WTC11 (cell line): ENCODE measurements at places on chromosomes 3 and 15. TPM values are rescaled to one million over a fixed set of nuclear protein-coding genes. Genes with fewer than 3 reads are reported as not detected.

DNA sequence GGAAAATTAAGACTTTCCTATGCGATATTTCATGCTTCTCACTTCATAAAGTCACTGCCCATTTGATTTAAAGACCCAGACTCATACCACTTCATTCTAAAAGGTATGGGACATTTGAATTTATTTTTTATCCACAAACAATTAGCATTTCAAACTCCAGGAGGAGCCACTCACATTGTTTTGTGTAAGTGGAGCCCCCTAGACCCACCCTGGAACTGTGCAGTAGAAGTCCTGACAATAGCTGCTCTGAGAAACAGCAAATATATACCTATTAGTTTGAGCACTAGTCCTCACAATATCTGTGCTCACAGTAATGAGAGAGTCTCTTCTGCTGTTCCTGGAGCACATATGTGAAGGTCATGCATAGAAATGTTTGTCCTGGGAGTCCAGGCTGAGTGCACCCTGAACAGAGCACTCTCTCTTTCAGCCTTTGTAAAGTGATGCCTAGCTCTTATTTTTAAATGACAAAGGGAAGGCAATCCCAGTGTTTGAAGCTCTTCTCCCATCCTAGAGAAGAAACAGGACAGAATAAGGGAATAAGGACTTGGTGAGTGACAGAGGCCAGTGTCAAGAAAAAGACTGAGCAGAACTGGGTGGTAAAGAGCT is 127.5 kb upstream of the STRIT1 start:
- DNase-seq, result no peak

DNA sequence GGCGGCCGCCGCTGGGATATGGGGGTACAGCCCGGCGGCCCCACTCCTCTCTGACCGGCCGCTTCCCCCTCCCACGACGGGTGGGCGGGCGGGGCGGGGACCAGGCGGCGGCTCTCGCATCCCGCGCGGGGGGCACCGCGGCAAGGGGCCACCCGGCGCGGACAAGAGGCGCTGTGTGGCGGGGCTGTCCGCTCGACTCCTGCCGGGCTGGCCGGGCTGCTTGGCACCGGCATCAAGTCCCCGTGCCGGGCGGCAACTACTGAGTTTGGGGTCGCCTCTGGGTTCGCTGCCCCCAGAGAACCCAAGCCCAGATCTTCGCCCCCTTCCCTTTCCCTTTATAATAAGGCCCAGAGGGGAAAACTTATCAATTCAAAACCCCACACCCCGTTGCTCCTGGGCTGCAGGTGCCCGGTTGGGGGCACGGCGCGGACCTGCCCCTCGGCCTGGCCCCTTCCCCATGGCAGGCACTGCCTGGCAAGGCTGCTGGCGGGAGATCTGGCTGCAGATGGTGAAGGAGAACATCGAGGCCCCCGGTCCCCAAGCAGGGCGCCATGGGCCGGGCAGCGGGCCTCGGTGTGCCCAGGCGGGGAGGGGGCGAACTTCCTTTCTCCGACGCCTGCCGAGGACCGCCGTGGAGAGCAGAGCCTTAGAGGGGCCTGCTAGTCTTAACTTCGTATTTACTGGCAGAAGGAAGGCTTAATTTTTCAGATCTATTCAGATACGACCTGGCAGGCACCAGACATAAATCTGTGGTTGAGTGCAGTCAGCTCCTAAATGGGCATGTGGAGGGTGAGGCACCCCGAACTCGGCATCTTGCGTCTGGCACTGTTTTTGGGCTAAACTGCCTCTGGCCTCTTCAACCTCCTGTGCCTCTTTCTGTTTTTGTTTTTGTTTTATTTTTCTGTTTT is 911 bp downstream of the APBA2 start:
- DNase-seq, result no peak

DNA sequence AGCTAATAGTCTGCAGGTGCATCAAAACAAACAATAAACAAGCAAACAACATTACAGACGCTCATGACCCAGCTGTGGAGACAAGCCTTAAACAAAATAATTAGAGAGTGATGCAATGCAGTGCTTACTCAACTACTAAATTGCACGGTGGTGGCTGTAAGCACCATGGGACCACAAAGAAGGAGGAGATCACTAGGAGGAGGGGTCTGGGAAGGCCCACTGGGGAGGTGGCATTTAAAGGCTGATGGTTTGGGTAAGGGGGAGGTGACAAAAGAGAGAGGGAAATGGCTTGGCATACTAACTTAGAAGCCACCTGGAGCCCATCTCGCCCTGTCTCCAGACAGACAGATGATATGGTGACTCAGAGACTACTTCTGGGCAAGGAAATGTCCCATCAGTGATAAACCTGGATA is 516.7 kb downstream of the FOXP1 start:
- no peak for DNase-seq

GRCh38 chr3:62562596-62562995 is 189.2 kb upstream of the FEZF2 start:
- DNase-seq, result no peak

GRCh38 chr3:112486811-112487505 is 12.3 kb downstream of the BTLA start:
- DNase-seq, result no peak

The DGKG gene
- total RNA-seq, result 0.30 to 0.92 TPM (median 0.57 TPM) in 3 replicates

The CHST14 gene
- total RNA-seq, result 21.3 to 29.5 TPM (median 26.2 TPM) in 3 replicates
